ENCODE measurements at places on chromosomes 7 and 10.

GRCh38 chr7:135716677-135717238, 11.2 kb downstream of the SLC13A4 start:
- no peak for DNase-seq

GRCh38 chr7:2151237-2151636, 81.5 kb downstream of the MAD1L1 start:
- DNase-seq, result no peak

DNA sequence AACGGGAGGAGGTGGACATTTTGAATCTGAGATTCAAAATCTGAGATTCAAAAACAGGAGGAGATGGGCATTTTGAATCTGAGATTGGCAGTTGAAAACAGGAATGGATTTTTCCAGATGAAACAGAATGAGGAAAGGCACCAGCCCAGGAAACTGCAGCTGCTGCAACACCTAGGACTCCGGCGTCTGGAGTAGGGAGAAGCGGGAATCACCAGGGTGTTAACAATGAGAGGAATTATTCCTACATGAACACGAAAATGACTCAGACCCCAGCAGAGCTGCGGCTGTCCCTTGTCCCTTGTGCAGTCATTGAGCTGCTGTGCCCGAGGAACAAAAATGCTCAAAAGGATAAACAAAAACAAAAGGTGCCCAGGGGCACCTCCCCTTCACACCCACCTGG, 59.9 kb upstream of the KAT6B start:
- no peak for DNase-seq

GRCh38 chr10:79299397-79300241, 47.6 kb upstream of the PPIF start:
- DNase-seq, result no peak

- no peak for DNase-seq
Observed at GRCh38 chr7:64602518-64602917, 39.6 kb upstream of the ZNF680 start.

DNA sequence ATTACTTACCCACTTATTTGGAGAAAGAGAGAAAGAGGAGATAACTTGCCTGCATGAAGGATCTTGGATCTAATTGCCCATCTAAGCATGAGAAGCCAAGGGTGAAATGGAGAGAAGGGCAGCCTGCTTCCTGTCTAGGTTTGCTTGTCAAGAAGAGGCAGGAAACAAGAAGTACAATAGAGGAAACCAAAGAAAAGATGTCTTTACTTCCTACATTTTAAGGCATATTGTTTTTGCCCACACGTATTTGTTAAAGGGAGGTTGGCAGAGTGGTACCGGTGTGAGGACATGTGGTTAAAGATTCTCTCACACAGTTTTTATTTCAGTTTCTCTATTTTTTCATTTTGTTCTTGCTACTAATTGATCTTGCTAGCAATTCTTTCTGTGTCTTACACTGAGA, 6.0 kb upstream of the TAS2R38 start:
- DNase-seq, result no peak

GRCh38 chr10:61744469-61744868, 81.7 kb downstream of the CABCOCO1 start:
- DNase-seq, result peak; percentile 56

- DNase-seq, result no peak
Observed at GRCh38 chr10:95414844-95415485, 124.2 kb upstream of the PDLIM1 start.

GRCh38 chr10:100485801-100486495, 23.1 kb downstream of the WNT8B start:
- DNase-seq, result no peak

GRCh38 chr7:15306296-15306695, 255.5 kb downstream of the AGMO start:
- DNase-seq, result no peak

GRCh38 chr7:116836911-116837310, 25.5 kb upstream of the CAPZA2 start:
- DNase-seq, result no peak

DNA sequence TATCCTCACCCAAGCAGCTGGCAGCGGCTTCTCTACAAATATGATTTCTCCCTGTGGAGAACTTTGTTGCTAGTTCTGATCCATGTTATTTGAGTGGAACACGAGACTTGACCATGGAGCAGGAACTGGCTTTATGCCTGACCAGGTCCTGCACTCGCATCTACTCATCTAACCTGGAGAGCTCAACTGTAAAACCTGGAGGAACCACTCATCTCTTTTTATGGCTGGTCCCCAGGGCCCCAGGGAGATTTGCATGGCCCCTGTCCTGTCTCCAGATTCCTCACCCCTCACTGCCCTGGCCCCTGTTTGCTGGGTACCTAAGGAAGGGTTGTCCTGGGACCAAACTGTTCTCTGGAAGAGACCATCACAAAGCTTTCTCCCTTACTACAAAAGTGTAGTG, 16.0 kb downstream of the TCAF1 start:
- DNase-seq, result no peak

DNA sequence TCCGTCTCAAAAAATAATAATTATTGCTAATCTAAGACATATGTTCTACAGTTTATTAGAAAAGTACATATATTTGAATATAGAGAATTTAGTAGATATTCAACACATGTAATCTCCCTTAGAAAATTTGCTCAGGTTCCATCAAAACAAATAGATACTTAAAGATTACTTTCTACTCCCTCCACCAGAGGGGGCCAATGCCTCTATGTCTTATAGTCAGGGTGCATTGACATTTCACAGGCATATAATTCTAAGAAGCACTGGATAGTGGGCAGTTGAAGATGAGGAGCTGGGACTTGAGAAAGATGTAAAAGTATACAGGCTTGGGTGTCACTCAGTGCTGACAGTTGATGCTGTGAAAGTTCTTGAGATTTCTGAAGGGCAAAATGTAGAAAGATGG, 301.6 kb upstream of the HPS1 start:
- peak; percentile 75 for DNase-seq

DNA sequence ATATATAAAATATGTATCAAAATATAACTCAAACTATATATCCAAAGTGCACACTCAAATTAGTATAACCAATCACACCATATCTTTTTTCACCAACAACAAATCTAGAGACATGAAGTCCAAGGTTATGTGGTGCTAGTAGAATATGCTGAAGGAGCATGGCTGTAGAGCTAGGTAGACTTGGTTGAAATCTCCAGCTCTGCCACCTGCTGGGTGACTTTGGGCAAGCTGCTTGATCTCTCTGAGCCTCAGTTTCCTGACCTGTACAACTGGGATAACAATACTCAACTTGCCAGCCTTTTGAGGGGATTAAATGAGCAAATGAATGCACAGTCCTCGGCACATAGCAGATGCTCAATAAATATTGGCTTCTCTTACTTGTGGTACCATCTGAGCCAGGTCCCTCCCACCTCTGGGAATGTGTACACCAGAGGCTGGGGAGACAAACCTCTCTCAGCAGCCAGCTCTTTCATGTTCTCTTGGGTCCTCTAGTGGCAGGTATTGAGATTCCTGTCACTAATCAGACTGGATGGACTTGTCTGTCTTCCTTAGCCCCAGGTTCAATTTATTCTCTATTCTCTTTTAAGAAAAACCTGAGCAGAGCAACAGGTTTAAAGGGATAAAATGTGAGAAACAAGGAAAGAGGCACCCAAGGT, 94.3 kb upstream of the PDE1C start:
- no peak for DNase-seq

DNA sequence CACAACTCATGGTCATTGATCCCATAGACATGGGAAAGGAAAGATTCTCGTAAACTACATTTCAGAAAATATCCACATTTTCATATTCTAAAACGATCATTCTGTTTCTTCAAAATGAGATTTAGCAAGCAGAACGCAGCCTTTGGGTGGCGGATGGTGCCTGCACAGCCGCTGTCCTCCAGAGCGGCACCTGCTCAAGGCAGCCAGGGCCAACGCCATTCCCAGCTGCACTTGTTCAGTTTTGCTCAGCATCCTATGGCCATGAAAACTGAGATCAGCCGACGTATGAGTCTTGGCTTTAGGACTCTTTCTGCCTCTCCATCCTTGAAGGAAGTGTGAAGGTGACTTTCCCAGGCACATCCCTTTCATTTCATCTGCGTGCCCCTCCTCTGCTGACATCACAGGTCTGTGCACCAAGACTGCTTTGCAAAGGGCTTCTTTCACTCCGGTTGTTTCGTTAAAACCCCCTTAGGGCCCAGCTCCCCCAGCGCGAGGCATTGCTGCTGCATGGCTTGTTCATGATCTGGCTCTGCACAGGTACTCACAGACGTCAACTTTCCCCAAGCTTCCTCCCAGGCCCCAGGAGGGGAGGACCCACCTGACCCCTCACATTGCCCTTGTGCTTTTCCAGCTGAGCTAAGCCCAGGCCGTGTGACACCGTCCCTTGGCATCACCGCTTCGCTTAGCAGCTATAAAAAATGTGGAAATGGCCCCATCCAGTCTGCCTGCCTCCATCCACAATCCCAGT, 37.2 kb downstream of the TCERG1L start:
- no peak for DNase-seq

DNA sequence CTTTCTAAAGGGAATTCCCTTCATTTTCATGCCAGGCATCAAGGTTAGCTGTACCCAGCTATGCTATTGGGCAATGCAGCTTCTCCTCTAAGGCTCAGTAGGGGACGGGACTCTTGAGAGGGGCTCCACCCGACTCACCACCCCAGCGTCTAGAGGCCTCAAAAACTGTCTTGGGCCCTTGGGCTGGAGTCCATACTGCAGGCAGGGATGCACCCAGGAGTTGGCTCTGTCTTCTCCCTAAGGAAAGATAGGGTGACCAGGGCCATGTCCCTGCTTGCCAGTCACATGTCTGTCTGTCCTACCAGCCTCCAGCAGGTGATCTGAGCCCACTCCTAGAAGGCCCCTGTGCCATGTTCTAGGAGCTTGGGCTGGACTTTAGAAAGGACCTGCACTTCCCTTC, 1.2 kb downstream of the OPN4 start:
- no peak for DNase-seq

DNA sequence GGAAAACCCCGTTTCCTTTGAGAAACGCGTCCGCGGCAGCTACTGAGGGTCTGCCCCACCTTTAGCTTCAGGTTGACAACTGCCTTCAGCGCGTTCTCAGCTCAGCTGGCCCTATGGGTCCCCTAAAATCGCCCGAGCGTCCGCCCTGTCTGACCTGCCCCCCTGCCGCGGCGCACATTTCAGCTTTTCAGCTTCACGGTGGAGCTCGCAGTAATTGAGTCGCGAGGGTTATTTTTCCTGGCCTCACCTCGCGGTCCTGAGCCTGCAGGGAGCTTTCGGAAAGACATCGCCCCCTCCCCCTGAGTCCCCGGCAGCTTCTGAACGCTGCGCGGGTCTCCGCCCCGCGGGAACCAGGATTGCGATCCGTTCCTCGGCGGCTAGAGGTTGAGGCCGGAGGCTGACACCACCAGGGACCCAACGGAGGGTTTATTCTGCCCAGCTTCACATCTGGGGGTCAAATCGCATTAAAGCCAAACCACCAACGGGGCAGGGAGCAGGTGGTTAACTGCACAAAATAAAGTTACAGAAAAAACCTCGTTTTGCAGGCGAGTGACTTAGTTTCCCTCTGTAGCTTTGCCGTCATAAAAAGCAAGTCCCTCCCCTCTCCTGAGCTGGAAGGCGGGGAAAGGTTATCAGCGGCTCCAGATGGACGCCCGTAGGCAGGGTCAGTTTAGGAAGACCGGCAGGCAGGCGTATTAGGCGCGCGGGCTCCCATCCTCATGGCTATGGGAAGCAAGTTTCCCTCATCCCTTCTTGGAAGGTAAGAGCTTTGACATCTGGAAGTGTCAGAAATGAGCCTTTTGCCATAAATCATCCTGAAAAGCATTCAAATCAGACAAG, 11.0 kb downstream of the TWIST1 start:
- no peak for DNase-seq

GRCh38 chr7:12911053-12911452, 223.6 kb downstream of the ARL4A start:
- no peak for DNase-seq

GRCh38 chr10:92011560-92012214, 88.1 kb downstream of the BTAF1 start:
- peak; percentile 42 for DNase-seq

- no peak for DNase-seq
Observed at GRCh38 chr7:137909042-137909441, 62.3 kb upstream of the DGKI start.

DNA sequence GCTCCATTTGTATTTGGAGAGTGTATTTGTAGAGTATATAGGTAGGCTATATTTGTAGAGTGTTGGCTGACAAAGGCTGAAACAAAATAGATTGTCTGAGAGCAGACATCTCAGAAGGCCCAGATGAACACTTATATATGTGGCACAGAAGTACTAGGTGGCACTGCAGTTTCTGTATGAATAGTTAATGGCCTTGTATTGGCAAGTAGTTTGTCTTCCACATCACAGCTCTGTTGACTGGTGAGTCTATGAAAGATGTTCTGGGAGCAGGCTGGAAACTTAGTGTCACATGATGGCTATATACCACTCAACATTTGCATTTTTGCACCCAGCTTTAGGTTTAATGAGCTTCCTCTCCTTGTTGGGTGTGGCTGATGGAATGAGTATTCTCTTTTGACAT, 51.9 kb downstream of the CCNY start:
- DNase-seq, result no peak

GRCh38 chr10:43263551-43264343, 3.1 kb downstream of the RASGEF1A start:
- DNase-seq, result no peak

- no peak for DNase-seq
Observed at GRCh38 chr10:44862924-44863323, 48.2 kb upstream of the TMEM72 start.

DNA sequence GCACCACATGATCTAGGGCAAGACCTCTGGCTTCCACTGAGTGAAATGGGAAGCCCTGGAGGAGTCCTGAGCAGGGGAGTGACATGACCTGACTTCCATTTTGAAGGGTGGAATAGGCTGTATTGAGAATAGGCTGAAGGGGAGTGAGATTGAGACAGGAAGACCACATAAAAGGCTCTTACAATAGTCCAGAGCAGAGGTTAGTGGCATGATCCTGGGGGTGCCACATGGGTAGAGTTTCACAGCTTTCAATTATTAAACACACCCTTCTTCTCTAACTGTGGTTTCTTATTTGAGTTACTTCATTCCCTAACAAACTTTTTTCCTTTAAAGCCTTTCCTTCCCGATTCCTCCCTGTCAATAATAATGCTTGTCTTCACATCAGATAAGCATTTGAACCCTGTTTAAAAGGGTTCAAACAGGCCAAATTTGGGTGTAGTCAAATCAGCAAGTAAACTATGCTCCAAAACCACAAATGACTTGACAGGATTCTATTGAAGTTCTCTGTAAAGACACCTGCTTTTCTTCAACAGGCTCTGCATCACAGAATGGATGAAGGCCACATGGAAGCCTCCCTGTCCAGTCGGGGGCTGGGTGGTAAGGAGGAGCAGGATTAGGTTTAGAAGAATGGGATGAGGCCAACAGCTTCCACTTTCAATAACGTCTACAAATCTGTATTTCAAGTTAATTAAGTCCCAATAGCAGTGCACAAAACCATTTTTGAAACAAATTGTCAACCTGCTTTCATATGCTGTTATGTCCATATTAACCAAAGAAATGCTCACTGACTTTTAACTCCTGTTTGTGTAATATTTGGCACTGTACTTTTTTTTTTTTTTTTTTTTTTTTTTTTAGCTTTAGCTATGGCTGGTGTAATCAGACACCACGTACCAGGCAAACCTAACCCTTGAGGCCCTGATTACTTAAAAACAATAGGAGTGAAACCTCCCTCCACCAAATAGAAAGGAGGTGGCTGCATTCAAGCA, 131.9 kb downstream of the NRCAM start:
- DNase-seq, result no peak

All from hematopoietic multipotent progenitor cell treated with erythropoietin and hydrocortisone succinate and interleukin-3 and kit ligand, for 8 days (in vitro differentiated cells).